ENCODE measurements at places on chromosomes 3 and 15.

- peak; percentile 90 for DNase-seq
These were observed 25.8 kb downstream of the COLQ start for GRCh38 chr3:15495461-15496340.

DNA sequence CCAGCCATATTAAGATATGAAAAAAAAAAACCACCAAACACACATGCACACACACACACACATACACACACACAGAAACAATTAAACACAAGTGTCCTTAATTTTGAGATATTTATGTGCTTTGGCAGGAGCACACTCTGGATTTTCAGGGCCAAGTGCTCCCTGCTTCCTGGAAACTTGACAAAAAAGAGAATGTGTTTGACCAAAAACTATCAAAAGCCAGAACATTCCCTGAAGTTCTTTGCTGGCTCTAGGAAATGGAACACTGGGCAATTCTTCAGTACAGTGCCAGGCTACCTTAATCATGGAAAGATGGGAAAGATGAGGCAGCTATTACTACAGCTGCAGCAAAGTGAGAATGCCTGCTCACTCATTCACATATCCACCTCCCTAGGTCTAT lies 44.6 kb downstream of the P3H2 start:
- DNase-seq, result no peak

DNA sequence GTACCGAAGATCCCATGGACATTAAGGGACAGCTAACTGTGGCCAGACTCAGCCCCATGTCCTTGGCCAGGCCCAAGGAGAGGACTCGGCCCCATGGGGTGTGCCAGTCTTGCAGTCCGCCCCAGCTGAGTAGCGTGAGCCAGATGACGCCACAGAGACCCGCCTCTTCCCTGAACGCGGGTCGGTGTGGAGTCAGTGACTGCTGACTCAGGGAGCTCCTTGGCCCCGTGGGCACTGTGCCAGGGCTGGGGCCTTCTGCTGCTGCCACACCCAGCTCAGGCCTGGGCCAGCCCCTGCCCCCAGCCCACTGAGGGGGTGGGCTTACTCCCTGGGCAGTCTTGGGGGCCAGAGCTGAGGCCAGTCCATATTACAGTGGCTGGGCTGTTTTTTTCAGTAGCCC lies 52.8 kb downstream of the PLXNA1 start:
- DNase-seq, result no peak

DNA sequence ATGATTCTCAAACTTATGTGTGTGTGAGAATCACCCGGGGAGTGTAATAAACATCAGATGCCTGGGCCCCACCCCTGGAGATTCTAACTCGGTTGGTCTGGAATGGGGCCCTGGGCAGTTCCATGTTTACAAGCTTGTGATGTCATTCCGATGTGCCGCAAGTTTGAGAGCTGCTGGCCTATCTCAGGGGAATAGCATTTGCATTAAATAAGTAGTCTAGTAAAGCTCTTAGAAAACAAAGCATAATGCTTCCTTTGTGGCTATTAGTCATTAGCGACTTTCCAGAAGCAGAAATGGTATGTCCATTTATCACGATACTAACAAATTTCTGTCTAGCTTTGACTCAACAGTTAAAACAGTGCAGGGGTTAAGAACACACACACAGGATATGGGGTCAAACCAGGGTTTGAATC lies 20.9 kb downstream of the PGBD4 start:
- no peak for DNase-seq

GRCh38 chr3:52106951-52107611 lies 47.1 kb downstream of the POC1A start:
- DNase-seq, result no peak

GRCh38 chr15:66670762-66671580 lies 31.1 kb upstream of the SMAD6 start:
- peak; percentile 29 for DNase-seq

- peak; percentile 70 for DNase-seq
These were observed 40.5 kb downstream of the CCNL1 start for GRCh38 chr3:157119369-157119951.

DNA sequence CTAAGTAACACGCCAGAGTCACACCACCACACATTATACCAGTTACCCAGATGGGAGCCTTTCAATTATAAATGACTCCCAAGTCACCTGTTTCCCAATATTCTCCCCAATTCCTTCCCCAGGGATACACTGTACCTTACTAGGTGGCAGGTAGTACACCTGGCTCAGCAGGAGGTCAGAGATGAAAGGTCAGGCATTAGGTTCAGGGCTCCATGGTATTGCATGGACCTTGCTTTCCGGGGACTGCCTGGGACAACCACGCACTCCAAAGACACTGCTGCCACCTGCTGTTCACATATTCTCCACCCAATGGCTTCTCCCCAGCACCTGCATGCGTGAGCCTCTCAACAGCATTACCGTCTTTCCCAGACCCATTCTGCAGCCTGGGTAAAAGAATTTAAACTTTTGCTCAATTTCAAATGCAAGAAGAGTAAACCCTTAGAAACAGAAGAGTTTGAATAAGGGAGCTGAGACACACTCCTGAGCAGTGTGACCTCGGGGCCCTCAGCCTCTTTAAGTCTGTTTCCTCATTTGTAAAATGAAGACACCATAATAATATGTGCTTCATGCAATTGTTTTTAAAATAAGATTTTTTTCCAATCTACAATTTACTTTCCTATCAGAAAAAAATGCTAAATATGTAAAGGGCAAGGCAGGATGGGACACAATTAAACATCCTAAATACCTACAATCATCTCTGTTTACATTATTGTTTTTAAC lies 28.0 kb upstream of the LACTB start:
- peak; percentile 40 for DNase-seq

- DNase-seq, result no peak
These were observed 31.8 kb upstream of the HES1 start for GRCh38 chr3:194103983-194104751.

DNA sequence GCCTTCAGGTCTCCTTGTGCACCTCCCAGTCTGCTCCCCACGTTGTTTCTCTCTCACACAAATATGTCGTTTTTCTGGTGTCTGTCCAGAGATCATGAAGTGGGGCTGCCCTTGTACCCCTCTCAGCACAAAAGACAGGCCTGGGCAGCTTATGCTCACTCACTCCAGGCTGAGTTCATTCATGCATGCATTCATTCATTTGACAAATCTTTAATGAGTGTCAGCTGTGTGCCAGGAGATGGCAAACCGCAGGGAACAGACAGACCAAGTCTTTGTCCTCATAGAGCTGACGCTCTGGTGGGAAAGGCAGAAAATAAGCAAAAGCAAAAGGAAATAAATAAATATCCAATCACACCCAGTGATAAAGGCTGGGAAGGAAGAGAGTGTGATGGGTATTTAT lies 7.6 kb upstream of the TRH start:
- DNase-seq, result no peak

DNA sequence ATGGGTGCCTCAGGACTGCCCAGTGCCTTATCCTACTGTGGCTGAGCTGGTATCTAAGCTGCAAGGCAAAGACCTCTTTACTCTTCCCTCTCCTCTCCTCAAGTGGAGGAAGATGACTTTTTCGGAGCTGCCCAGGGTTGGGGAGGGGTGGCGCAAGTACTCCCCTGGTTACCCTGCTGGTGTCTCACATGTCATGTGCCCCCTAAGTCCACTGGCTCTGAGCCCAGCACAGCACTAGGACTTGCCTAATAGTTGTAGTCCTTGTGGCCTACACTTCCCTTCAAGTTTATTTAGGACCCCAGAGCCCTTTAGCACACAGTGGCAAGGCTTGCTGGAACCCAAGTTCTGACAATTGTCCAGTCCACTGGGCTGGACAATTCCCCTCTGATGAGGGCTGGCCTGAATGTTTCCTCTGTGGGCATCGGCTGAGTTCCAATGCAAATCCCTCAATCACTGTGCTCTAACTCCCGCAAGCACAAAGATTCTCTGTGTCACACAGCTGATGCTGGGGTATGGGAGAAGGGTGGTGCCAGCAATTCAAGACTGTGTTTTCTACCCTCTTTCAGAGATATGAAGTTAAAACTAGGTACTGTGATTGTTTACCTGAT lies 60.4 kb downstream of the UQCC5 start:
- no peak for DNase-seq

- no peak for DNase-seq
These were observed 16.0 kb upstream of the CPEB1 start for GRCh38 chr15:82663186-82663600.

DNA sequence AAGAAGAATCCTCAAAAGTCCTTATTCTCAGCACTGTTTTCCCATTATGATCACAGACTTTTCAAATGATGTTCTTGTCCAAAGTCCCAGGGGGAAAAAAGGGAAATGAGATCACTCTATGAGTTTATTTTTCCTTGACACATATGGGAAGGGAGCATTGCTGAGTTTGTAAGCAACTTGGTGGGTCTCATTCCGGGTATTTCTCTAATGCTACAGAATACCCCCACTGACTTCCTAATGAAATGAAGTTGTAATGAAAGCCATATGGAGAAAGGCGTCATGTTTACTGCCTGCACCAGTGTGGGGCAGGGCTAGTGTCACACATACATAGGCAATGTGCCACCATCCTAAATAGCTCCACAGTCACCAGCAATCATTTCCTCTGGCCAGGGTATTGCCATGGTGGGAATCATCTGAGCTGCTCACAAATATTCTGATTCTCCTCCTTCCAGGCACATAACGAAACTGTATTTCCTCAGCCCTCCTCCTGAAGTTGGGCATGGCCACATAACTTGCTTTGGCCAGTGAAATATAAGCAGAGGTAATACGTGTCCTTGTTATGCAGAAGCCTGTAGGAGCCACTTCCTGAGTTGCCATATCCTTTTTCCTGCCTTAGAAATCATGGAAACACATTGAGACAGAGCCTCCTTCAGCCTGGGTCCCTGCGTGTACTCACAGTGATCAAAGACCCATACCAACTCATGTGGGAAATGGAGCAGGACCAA lies 41.0 kb upstream of the C15orf61 start:
- DNase-seq, result no peak

GRCh38 chr15:63818191-63818590 lies 15.6 kb downstream of the HERC1 start:
- no peak for DNase-seq

DNA sequence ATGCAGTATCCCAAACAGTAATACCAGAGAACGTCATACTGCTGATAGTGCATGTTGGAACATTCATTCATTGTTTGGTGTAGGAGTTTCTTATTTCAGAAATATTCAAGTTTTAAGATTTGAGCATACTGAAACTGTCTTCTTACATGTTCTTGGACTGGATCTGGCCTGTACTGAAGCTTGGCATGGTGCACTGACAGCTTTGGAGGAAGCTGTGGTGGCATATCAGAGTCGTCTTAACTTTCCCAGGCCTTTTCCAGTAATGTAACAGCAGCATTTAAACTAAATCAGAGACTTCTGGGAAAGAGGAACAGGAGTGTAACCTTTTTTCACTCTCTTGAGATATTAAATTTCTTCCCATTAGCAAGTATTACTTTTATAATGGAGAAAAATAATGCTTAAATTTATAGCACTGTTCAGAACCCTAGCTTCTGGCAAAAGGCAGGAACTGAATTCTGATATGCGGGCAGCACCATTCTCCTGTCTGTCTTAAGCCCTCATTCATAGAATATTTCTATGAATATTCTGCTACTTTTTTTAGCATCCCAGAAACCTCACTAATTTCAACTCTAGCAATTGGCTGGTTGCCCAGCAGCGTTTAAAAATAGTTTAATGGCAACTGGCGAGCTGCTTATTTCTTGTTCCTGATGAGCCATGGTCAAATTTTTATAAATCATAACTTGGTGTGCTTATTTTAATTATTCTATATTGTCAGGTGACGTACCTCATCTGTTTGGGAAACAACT lies 31.1 kb downstream of the DNAJC13 start:
- no peak for DNase-seq

DNA sequence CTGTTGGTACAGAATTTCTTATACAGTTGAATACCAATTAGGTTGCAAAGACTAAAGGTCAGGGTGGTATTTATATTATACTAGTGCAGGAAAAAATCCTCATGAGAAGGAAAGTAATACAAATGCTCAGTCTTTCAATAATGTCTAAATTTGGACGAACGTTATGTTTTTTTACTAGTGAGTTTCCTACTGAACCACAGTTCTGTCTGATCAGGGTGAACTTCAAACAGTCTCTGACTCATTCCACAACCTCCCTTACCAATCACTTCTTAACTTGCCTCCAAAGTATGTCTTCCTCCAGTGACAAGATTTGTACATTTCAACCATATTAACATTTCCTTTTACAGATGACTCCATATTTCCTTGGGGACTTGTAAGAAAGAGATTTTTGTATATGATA lies 3.4 kb downstream of the TMEM212 start:
- DNase-seq, result no peak

GRCh38 chr3:7813365-7813764 lies 688.3 kb upstream of the LMCD1 start:
- no peak for DNase-seq

DNA sequence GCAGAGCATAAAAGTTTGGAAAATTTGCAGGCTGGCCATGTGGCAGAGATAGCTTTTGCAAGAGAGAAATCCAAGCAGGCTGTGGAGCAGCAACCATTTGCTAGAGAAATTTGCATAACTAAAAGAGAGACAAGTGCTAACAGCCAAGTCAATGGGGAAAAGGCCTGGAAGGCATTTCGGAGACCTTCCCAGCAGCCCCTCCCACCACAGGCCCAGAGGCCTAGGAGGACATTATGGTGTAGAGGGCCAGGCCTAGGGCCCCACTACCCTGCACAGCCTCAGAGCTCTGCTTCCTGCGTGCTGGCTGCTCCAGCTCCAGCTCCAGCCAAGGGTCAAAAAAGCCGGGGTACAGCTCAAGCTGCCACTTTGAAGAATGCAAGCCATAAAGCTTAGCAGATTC lies 82.7 kb downstream of the MYO5A start:
- DNase-seq, result no peak

DNA sequence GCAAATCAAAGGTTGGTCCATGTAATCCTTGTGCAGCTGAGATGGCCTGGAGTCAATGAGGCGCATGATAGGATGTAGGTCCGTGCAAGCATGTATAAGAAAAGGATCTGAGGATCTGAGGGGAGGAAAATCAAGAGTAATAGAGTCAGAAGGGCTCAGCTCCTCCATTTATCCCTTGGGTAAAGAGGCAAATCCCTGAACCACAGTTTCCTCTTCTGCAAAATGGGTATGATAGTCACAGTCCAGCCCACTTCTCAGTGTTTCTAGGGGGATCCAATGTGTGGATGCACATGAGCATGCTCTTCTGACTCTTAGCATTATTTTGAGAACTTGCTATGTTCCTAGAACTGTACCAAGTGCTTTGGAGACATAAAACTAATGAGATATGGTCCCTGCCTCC lies 67.9 kb downstream of the BFSP2 start:
- DNase-seq, result no peak

DNA sequence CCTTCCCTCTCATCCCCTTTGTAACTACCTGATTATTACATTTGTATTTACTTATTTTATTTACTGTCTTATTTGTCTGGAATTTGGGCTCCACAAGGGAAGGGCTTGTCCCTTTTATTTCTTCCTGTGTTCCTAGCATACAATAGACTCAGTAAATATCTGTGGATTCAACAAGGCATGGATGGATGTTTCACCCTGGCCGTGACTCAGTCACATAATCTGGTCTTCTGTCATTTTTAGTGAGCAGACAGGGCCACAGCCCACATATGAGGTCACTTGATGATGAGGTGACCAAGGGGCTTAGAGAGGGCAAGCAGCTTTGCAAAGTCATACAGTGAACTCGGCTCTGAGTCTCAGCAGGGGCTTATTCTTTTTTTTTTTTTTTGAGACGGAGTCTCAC lies 7.8 kb upstream of the DAG1 start:
- no peak for DNase-seq

- no peak for DNase-seq
These were observed 5.9 kb downstream of the FLNB start for GRCh38 chr3:58013973-58014649.
